ENCODE measurements at places on chromosomes 16 and 17.

GRCh38 chr17:17254036-17254435 is 17.1 kb upstream of the FLCN start:
- DNase-seq, result no peak

DNA sequence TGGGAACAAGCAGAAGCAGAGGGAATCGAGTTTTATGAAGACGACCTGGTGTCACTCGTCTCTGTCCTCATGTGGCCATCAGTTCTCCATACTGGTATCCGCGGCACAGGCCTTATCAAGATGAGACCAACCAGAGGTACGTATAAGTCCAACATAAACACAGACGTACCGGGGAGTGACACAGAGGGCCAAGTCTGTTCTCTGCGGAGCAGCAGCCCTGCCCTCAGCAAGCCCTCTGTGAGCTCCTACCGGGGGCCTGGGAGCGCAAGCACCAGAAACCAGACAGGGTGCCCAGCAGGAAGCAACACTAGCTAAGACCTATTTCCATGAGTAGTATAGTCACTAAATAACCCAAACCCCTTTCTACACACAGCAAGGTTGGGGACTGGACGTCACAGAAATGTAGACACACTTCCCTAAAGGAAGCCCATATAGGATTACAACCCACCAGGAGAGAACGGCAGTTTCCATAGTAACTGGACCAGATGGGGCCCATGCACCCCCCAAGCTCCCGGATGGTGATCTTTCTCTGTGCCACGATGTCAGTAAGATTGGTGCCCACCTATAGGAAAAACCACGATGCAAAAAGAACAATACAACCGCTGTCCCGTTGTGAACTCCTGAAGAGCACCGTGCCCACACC is 911 bp downstream of the ARL16 start:
- DNase-seq, result no peak

DNA sequence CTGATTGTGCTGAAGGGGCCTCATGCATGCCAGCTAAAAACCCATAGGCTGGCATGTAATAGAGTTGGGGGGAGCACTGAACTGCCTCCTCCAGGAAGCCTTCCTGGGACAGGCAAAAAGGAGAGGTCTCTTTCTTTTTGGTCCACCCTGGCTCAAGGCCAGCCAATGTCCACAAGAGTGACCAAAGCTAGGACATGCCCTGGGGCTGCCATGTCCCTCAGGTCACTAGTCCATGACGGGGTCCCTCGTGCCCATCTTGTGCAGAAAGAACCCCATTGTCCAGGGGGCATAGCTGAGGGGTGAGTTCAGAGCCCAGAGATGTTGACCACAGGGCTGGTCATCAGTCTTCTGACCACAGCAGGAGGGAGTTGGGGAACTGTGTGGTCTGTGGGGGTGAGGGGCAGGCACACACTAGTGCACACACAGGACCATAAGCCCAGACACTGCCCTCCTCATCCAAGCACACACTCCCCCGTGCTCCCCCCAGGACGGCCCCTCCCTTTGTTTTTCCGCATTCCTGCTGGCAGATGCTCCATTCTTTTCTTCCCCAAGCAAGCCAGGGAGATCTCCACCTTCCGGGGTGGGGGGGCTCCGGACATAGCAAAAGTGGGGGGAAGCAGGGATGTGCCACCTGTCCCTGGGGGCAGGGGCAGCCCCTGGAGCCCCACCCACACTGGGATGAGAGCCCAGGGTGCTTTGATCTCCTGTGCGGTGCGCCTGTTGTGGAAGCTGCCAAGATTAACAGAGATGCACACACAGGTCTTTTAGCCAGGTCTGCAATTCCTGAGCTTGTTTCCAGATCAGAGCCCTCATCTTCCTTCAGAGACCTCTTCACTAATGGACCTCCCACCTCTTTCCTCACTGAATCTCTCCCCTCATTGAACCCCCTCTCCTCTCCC is 25.2 kb upstream of the PHB1 start:
- no peak for DNase-seq

DNA sequence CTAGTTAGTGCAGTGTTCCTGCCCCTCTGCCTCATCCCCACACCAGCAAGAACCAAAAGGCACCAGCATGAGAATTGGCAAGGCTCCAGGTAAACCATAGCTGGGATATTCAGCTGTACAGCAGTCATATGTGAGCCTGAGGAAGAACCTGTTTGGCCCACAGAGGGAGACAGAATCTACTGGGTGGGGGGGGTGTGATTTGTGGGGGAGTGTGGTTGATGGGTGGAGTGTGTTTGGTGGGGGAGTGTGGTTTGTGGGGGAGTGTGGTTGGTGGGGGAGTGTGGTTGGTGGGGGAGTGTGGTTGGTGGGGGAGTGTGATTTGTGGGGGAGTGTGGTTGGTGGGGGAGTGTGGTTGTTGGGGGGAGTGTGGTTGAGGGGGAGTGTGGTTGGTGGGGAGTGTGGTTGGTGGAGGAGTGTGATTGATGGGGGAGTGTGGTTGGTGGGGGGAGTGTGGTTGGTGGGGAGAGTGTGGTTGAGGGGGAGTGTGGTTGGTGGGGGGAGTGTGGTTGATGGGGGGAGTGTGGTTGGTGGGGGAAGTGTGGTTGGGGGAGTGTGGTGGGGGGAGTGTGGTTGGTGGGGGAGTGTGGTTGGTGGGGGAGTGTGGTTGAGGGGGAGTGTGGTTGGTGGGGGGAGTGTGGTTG is 19.5 kb downstream of the MINK1 start:
- no peak for DNase-seq

DNA sequence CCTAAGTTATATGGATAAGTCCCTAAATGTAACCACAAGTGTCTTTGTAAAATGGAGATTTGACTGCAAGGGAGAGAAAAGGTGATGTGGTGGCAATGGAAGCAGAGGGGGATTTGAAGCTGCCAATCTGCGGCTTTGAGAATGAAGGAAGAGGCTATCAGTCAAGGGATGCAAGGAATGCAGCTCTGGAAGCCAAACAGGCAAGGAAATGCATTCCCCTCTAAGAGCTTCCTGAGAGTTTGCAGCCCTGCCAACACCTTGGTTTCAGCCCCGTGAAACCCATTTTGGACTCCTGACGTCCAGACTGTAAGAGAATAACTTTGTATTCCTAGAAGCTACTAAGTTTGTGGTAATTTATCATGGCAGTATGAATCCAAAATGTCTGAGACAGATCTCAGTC is 167.3 kb upstream of the MPHOSPH6 start:
- no peak for DNase-seq

GRCh38 chr17:6137716-6138502 is 67.7 kb downstream of the WSCD1 start:
- no peak for DNase-seq

- DNase-seq, result peak; percentile 15
These were observed 183.0 kb downstream of the FOXL1 start for GRCh38 chr16:86761111-86762031.

GRCh38 chr16:5018793-5019192 is 14.9 kb downstream of the NAGPA start:
- DNase-seq, result no peak

- no peak for DNase-seq
These were observed 30.8 kb downstream of the EFCAB5 start for GRCh38 chr17:29972277-29972676.

- DNase-seq, result no peak
These were observed 1.3 kb upstream of the SLC6A4 start for GRCh38 chr17:30236766-30237165.

- DNase-seq, result no peak
These were observed 65.1 kb upstream of the HAS3 start for GRCh38 chr16:69040144-69040909.

DNA sequence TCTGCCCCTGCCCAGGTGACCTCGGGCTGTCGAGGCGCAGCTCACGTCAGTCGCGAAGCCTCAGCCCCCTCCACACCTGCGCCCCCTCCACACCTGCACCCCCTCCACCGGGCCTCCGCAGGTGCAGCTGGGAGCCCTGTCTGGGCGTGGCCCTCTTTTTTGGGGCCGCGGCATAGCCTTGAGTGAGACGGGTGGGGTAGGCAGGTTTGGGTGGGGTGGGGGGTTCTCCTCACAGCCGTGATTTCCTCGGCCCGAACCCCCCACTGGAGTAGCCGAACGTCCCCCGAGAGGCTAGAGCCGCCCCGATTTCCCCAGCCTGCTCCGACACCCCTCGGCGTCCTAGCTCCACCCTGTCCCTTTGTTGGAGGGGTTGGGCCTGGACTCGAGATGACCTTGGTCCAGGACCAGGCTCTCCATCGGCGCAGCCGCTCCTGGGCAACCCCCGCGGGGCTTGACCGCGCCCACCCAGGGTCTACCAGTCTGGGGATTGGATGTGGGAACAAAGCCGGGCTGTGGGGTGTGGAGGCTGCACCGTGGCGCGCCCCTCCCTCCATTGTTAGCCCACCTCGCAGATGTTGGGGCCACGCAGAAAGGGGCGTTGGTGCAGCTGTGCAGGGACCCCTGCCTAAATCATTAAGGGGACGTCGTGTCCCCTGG is 626 bp downstream of the TUBB3 start:
- DNase-seq, result no peak

GRCh38 chr16:1817276-1817589 is 9.4 kb downstream of the HAGH start:
- DNase-seq, result no peak

DNA sequence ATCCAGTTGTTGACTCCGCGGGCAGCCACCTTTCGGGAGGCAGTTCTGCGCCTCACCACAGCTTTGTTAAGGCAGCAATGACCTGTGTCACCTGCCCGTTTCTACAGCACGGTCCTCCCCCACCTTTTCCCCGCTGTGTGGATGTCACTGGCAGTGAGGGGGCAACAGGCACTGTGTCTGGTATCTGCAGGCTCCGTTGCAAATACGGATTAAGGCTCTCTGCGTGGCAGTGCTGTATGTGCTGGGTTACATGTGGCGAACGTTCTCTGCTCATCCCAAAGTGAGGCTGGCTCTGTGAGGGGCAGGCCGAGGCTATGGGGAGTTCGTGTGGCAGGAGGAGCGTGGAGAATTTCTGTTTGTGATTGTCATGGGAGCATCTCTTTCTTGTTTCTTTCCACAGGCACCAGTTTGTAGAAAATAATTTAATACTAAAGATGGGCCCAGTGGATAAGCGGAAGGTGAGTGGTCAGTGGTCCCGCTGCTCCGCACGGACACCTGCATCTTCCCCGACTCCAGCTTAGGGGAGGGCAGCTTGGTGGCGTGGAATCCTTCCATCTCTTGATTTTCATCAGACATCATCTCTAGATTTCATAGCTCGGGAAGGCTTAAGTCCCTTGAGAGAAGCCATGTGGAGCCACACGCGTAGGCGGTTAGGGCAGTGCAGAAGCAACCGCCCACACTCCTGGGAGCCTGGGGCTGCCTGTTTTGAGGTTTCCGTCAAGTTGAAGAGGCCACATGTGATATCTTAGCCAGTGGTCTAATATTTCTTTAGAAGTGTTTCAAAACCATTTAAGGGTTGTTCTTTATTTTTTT is 57.8 kb downstream of the PDPK1 start:
- DNase-seq, result no peak

DNA sequence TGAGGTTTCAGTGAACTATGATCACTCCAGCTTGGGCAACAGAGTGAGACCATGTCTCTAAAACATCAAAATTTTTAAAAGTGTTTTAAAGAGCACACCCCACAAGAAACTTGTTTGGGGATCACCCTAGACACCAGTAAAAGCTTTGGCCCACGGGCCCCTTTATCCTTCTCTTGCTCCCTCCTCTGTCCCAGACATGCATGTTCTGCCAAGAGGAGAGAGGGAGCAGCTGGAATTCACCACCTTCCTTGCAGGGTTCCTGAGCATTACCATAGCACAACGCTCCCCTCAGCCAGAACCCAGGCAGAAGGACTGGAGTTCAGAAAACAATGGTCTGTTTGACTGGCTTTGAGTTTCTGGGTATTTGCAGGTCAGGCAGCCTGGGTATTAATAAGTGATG is 214.3 kb upstream of the CDH5 start:
- no peak for DNase-seq

- DNase-seq, result no peak
These were observed 34.5 kb downstream of the TNFRSF13B start for GRCh38 chr17:16937431-16937830.

GRCh38 chr17:14016858-14017257 is 52.4 kb upstream of the COX10 start:
- no peak for DNase-seq

DNA sequence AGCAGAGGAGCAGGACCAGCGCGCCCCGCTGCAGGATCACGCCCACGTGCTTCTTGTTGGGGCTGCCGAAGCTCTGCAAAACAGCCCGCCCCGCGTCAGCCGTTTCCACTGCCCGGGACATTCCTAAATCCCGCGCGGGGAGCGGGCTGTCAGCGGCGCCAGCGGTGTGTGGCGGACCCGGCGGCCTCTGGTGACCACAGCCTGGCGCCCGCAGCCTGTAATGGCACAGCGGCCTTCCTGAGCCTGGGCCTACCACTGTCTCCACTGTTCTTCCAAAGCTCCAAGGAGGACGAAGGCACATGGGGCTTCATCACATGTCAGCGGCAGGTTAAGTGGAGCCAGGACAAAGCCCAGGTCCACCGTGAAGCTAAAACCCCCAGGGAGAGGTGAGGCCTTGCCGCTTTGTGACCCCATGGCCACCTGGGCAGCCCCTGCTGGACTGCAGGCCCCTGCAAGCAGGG is 2.5 kb downstream of the SLC47A2 start:
- DNase-seq, result no peak

DNA sequence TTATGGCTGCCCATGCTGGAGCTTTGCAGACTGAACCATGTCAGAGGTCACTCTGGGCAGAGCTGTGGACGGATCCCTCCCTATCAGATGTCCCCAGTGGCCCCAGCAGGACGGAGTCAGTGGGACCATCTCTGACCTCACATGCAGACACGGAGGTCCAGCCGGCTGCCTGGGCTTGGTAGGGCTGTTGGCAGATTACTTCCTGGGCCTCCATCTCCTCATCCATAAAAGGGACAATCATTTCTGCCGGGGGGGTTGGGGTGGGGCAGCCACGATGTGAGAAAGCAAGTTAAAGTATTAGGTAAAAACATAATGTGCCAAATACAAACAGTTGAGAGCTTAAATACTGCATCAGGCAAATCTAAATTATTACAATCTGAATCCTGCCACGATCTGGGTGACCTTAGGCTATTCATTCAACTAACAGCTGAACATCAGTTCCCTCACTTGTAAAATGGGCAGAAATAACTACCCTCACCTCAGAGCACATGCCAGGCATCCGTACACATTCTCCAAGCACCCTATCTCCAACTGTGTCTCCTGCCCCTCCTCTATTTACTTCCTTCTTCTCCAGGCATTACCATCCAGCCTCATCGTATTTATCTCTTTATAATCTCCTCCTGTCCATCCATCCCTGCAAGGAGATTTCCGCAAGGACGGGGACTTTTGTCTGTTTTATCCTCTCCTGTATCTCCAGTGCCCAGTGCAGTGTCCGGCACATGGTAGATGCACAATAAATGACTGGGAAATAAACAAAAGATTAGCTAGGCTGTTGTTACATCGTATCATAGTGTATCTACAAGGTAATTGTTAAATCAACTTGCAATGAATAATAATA is 192.3 kb upstream of the FOXF1 start:
- no peak for DNase-seq

DNA sequence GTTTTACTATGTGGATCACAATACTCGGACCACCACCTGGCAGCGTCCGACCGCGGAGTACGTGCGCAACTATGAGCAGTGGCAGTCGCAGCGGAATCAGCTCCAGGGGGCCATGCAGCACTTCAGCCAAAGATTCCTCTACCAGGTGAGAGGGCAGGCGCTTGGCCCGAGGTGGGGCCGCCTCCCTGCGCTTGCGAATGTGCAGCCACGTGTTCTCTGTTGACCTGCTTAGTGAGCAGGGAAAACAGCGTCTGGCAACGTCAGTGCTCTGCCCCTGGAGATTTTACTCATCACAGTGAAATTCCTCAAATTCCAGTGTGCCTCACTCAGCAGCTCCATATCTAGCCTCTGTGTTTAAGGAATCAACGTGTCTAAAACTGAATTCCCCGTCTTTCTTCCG is 33.4 kb upstream of the CLEC18A start:
- no peak for DNase-seq

Data from GM18507 (cell line).